NCI-H1436 (cell line): ENCODE measurements at places on chromosomes 11 and 22.

DNA sequence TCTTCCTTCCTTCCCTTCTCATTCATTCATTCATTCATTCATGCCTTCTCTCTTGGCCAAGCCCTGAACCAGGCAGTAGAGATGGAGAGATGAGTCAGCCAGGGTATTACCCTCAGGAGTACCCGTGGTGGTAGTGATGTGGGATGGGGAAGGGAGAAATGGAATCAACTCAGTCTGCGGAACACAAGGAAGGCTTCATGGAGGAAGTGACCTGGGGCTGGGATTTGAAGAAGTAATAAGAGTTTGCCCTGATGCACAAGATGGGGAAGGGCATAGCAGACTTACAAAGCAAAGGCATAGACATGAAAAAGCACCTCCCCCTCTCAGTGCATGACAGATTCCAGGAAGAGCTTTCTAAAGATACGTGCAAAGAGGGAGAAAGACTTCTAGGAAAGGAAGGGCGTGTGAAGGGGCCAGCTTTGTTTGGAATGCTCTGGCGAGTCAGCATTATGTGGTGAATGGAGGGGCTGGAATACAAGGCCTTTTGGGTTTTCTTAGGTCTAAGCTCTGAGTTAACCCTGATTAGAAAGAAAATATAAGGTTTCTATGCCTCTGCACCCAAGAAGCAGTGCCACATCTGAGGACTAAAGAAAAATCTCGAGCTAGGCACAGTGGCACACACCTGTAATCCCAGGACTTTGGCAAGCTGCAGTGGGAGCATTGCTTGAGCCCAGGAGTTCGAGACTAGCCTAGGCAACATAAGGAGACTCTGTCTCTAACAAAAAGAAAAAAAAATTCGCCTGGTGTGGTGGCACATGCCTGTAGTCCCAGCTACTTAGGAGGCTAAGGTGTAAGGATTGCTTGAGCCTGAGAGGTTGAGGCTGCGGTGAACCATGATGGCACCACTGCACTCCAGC, 36.4 kb upstream of the ACER3 start:
- no peak for DNase-seq

DNA sequence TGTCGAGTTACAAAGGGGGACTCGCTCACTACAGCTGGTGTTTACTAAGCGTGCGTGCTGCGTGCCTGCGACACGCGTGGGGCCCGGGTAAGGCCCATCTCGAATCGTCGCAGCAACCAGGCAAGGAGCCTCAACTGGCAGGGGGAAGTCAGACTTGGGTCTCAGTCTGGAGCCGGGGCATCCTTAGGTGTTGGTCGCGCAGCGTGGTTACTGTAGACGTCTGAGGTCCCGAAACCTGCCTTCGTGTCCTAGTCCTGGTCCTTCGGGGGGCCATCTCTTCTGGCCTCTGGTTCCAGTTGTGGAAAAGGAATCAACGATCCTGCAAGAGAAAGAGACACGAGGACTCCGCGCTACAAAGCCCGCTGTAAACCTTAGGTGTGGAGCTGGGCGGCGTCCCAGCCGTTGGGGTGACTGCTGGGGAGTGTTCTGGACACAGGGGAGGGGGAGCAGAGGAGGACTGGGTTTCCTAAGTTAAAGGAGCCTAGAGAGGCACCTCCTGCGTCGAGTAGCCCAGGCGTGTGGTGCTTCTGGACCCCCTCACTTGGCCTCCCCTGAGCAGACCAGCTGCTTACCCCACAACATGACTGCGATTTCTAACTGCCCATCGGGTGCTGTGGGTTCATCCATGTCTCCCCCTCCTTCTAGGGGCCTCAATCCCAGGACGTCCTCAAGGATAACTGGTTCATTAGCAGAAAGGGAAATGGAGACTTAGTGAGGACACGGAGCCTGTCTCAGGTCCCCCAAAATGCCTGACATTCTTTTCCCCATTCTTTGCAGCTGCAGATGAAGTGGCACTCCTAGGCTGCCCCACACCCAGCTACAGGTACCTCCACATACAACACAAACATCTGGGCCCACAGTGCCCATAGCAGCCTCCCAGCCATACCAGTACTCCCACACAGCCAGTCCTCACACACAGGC, 4.9 kb upstream of the WNT11 start:
- DNase-seq = no peak

DNA sequence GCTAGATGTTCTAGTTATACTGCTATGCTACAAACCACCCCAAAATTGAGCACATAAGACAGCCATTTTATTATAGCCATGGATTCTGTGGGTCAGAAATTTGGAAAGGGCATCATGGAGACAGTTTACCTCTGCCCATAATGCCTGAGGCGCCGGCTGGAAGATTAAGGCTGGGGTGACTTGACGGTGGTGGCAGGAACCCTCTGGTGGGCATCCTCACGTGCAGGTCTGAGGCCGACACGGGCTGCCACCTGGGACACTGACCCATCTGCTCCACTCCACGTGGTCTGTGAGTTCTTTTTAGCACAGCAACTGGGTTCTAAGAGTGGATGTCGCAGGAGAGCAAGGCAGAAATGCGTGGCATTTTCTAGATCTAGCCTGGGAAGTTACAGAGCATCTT, 40.0 kb upstream of the PRDM11 start:
- no peak for DNase-seq

DNA sequence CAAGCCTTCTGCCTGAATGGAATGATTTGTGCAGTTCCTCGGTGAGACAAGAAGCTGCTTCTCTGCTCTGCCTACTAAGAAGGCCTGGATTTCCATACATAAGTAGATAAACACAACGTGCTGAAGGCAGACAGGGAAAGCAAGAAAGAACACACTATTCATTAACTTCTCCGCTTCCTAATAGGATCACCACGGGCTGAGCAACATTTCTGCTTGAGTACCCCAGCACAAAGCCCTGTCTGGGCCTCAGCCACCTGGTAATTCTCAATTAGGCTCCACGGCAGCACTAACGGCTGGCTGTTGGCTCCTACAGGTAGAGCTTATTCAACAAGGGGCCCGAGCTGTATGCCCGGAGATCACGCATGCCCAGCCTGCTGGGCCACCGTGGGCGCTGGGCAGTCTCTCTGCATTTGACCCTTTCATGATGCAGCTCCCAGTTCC, 1156.6 kb downstream of the TBC1D22A start:
- no peak for DNase-seq

- DNase-seq = no peak
Measured at GRCh38 chr11:120601536-120601935, 90.0 kb downstream of the GRIK4 start.

GRCh38 chr11:77596626-77597025, 6.9 kb downstream of the AQP11 start:
- DNase-seq = no peak

DNA sequence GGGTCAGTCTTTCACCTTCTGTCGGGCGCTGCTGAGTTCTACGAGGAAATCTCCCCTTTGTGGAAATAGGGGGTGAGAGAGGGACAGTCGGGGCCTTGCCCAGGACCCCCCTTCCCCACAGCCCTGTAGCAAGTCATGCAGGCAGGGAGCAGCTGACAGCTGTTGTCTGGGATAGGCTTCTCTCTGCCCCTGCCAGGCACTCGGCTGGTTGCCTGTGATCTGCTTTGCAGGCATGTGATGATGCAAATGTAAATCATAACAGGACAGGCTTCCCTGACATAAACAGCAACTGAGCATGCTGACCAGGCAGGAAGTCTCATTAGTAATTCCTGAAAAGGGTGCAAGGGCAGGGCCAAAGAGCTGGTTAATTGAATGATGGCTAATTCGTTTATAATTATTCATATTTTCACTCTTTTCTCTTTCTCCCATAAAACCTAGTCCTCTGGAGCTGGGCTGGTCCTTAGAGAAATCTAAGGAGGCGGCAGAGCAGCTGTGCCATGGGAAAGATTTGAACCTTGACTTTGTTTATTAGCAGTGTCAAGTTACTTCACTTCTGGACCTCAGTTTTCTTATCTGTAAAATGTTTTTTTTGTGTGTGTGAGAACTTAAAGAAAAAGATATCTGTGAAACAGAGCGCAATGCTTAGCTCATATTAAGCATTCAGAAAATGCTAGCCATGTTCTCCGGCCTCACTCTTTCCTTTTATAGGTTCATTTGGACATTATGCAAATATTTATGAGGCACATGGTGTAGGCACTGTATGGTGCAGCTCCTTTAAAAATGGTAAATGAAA, 129.7 kb downstream of the LDLRAD3 start:
- DNase-seq = no peak
